ENCODE measurements at places on chromosomes 1 and 21.

DNA sequence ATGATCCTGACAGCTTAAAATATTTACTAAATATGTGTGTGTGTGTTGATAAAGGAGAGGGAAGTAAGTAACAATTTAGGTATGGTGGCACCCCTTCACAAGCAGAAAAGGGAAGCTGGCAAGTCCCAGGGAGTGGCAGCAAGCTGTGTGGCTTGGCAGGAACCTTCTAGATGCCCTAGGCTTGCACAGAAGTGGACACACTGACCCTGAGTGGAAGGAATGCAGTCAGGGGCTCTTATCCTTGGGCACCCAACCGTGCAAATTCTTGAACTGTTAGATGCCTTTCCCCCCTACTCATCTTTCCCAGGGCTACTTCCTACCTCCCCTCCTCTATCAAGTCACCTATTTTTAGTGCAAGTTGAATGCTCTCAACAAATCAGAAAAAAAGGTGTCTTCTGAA, 18.9 kb downstream of the ACP6 start:
- no peak for DNase-seq

- DNase-seq, result no peak
These were observed 2.2 kb downstream of the SIM2 start for GRCh38 chr21:36700971-36701755.

- DNase-seq, result no peak
These were observed 9.5 kb upstream of the CLIC4 start for GRCh38 chr1:24735509-24736375.

DNA sequence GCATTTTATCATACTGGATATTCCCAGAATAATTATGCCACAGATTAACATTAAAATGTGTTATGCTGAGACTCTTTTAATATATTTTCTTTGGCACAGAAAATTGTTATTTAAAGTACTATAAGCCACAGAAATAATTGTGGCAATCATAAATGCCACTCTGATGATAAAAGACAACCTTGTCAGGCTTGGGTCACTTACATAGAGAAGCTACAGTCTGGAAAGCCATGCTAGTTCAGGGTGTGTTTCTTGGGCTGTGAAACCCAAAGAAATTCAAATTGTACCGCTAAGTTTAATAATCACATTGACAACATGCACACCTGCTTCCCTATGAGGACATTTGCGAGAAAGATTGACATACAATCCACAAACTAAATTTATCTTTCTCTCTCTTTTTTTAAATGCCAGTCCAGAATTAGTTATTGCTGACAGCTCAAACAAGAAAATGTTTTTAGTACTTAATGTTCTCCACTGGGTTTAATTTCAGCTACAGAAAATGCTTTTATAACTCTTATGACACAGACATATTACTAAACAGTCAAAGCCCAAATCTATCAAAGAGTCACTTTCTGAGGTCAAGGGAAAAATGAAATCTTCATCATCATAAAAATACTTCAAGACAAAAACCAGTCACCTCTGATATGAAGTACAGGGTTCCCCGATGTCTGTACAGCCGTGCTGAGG, 38.7 kb downstream of the TTC13 start:
- no peak for DNase-seq

- DNase-seq, result no peak
These were observed 625.2 kb upstream of the NCAM2 start for GRCh38 chr21:20373031-20373430.

- no peak for DNase-seq
These were observed 20.1 kb downstream of the OSBPL9 start for GRCh38 chr1:51636764-51637522.

GRCh38 chr1:3261969-3262579, 192.4 kb upstream of the ARHGEF16 start:
- DNase-seq, result no peak

- DNase-seq, result no peak
These were observed 10.3 kb downstream of the LAPTM5 start for GRCh38 chr1:30747033-30748008.

- no peak for DNase-seq
These were observed 69.2 kb upstream of the HSPA13 start for GRCh38 chr21:14452031-14452726.

DNA sequence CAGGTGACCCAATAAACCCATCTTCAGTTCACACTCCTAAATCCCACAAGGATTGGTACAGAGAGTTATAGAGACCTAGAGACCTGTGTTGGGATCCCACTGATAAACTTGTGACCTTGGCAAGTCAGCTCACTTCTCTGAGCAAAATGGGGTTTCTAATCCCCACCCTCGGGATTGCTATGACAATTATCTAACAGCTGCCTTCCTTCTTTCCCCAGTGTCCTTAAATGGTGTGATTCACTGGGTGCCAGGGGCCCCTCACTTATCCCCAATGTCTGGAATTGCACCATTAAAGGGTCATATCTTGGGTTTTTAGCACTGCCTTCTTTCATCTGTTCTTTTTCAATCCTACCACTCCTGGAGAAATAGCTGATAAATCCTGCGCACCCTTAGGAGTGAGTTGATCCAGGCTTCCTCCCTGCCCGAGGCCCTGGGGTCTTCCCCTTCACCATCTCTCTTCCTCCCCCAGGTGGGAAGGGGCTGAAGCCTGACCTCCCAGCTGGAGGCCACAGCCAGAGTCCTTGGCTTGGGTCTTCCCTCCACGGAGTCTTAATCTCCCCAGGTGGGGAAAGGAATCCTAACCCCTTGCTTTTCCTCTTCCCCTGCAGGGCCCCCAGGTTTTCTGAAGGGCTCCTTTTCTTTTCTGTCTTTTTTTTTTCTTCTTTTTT, 39.7 kb downstream of the LACTBL1 start:
- no peak for DNase-seq

DNA sequence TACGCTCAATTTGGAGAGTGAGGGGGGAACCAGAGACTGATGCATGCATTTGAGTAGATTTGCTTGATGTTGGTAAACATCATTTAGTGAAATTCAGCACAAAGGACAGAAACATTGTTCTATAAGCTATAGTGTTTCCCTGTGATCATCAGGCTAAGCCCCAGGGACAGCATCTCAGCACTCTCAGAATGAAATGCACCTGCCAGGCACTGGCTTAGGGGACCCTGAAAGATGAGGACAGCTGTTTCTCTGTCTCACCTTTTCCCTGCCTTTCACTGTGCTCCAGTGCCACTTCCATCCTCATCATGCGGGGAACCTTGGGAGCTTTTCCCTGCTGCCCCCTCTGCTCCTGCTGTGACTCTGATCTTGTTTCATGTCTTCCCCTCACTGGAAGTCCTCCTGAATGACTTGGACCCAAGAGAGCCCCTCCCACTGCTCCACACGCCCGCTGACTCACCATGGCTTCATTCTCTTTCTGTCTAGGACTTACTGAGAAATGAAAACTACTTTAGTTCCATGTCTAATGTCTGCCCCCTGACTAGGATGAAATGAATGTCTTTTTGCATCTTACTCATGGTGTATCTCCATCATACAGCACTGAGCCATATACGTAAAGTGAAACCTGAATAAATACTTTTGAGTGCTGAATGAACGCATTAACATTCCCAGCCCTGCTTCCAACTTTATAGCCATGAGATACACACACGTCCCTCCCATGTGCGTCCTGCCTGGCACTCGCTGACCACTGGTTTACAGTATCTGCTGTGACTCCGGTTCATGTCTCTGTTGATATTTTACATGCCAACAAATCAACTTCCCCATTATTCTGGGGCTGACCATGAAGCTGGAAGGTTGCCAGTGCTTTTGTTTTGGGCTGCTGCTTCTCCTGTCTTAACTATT, 182.0 kb downstream of the PCP4 start:
- no peak for DNase-seq

GRCh38 chr1:70143048-70143659, 62.2 kb downstream of the LRRC40 start:
- no peak for DNase-seq

- DNase-seq, result no peak
These were observed 46.0 kb downstream of the PTGER3 start for GRCh38 chr1:71001624-71002023.

DNA sequence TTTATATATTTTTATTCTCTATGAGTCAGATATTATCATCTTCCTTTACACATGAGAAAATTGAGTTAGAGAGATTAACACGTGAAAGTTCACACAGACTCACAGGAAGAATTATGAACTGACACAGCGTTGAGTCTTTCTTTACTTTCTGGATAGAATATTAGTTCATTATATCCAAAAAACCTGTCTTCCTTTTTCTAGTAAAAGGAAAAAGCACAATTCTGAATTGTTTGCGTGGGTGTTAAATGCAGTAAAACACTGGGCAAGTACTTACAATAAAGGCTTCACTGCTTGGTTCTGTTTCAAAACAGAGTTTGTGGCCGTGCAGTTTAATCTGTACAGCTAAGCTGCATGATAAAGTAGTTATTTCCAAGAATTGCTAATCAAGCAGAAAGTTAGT, 10.8 kb downstream of the MAGI3 start:
- DNase-seq, result no peak

DNA sequence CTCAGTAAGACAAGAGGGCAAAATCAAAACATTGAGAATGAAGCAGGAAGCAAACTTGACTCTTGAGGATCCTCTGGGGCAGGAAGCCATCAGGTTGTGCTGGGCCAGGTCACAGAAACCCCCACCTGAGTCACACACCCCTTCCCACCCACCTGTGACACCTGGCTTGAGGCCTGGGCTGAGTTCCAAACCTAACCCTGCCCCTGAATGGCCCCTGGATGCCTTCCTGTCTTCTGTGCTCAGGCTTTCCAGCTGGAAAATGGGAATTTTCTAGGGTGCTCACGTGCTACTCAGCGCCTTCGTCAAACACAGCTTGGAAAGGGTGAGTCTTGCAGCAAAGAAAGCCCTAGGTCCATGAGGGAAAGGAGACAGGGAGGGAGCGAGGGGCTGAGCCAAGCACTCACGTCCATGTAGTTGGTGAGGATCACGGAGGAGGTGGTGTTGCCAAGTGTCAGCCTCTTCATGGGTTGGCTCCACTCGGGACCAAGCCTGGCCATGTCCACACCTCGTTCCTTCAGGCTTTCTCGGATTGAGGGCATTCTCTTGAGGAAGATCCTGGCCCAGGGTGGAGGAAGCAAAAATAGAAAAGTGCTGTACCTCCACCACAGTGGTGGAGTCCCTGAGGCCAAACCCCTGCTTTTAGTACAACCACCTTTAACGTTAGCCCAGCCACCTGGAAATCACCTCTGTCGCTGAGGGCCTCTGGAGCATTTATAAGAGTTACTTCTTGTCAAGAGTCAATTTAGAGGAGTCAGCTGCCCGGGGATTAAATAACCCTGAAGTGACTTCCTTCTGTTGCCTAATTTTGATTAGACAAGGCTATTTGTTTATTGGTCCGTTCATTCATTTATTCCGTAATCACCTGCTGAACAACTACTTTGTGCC, 4.3 kb downstream of the REN start:
- no peak for DNase-seq

DNA sequence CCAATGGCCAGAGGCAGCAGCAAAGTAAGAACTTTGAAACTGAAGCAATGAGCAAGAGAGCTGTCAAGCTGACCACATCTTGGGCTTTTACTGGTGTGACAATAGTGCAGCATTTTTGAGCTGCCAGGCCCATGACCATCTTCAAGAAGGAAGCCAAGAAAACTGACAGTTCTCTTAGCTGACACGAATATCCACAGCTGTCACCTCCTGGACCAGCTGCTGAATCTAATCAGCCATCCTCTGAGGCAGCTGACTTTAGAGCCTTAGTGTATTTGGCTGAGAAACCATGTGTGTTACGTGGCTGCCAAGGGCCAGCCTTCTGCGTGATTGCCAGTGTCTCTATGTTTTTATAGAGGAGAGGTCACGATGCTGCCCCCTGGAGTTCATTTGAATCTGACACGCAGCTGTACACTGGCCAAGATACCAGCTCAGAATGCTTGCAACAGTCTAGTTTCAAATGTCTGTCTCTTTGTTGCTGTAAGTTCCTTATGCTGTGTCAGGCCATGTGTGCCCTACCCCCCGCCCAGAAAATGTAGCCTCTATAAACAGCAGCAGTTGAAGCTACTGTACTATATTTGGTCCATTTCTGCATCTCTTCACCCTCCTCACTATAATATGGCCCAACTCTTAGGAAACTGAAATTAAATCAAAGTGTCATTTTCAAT, 39.7 kb downstream of the PALMD start:
- peak; percentile 6 for DNase-seq

DNA sequence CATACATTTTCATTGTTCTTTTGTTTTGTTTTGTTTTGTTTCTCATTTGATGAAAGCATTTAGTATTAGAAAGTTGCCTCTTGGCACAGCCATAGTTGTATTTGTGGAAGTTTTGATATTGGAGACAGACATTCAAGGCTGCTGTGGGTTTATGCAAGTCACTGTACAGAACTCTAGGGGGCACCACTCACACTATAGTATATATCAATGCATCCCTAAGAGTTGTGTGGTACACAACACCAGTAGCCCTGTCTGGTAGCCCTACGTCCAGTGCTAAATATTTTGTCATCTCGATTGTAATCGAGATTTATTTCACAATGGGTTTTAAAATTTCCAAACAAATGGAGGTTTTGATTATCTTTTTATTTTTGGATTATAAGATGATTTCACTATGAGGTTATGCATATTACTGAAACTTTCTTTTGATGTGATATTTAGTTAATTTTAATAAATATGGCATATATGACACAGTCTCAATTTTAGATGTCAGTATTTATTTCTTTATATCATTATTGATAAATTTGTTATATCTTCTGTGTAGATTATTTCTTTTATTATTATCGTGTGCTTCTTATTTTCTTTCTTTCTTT, 112.2 kb downstream of the NR5A2 start:
- DNase-seq, result no peak

DNA sequence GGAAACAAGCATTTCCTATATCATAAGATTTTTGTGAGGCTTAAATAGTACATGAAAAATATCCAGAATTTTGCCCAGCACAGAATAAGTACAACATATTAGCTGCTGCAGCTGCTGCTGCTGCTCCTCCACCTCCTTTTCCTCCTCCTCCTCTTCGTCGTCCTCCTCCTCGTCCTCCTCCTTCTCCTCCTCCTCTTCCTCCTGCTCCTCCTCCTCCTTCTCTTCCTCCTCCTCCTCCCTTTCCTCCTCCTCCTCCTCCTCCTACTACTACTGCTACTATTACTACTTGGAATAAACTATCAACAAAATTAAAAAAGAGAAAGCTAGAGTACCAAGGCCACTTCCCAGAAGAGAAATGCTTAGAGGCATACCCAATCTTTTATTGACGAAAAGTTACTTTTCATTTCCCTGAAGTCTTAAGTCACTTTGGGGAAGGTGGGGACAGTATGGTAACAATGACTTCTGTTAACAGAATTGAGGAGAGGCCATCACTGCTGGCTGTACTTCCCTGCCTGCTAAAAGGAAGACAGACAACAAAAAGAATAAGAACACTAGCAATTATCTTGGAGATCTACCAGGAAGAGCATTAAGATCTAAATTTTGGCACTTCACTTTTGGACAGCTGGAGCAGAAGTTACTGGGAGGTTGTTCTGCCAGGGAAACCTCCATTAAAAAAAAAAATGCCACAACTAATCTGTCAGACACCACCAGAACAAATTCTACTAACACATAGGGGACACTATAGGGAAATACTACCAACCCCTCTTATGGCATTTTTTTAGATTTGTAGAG, 7.1 kb downstream of the DENND1B start:
- DNase-seq, result no peak

GRCh38 chr1:7280347-7280960, 490.6 kb upstream of the VAMP3 start:
- no peak for DNase-seq

GRCh38 chr1:76543495-76543894, 323.8 kb upstream of the ST6GALNAC5 start:
- DNase-seq, result no peak

Measured in activated CD8-positive, alpha-beta memory T cell treated with anti-CD3 and anti-CD28 coated beads for 48 hours (primary cell).